Naive thymus-derived CD4-positive, alpha-beta T cell (primary cell): ENCODE measurements at places on chromosomes 13 and 19.

- no peak overlapping the region for H3K4me3 ChIP-seq
- no peaks in the 10 kb centered on the region for H3K36me3 ChIP-seq
- no peaks in the 10 kb centered on the region for H3K27me3 ChIP-seq
- H3K4me1 ChIP-seq, result no peaks in the 10 kb centered on the region
- no peak overlapping the region for H3K27ac ChIP-seq
These were observed 81.6 kb downstream of the DPF1 start for GRCh38 chr19:38142176-38143035.

- H3K36me3 ChIP-seq, result no peaks in the 10 kb centered on the region
- no peak overlapping the region for H3K4me3 ChIP-seq
- H3K27ac ChIP-seq, result no peak overlapping the region
- H3K4me1 ChIP-seq, result no peaks in the 10 kb centered on the region
- DNase-seq, result no peak
These were observed 163.5 kb downstream of the COG6 start for GRCh38 chr13:39818953-39819352.

- peak; percentile 49 for DNase-seq
- peak overlapping the region; percentile 48 for H3K4me3 ChIP-seq
- peak overlapping the region; percentile 72 for H3K27ac ChIP-seq
These were observed 3.6 kb upstream of the GNG8 start for GRCh38 chr19:46639358-46640182.

- H3K36me3 ChIP-seq, result no peaks in the 10 kb centered on the region
- no peaks in the 10 kb centered on the region for H3K27me3 ChIP-seq
- no peaks in the 10 kb centered on the region for H3K4me1 ChIP-seq
- H3K27ac ChIP-seq, result no peak overlapping the region
These were observed 11.5 kb downstream of the UBXN6 start for GRCh38 chr19:4445963-4446703.

GRCh38 chr13:39874331-39875053, 219.0 kb downstream of the COG6 start:
- H3K27ac ChIP-seq, result no peak overlapping the region
- no peaks in the 10 kb centered on the region for H3K27me3 ChIP-seq
- no peaks in the 10 kb centered on the region for H3K36me3 ChIP-seq

GRCh38 chr13:106433066-106433465, 102.4 kb downstream of the EFNB2 start:
- no peaks in the 10 kb centered on the region for H3K27me3 ChIP-seq
- H3K36me3 ChIP-seq, result no peaks in the 10 kb centered on the region
- no peak overlapping the region for H3K27ac ChIP-seq
- no peak overlapping the region for H3K4me3 ChIP-seq
- no peak for DNase-seq

GRCh38 chr19:38125238-38125637, 98.8 kb downstream of the DPF1 start:
- H3K27ac ChIP-seq, result no peak overlapping the region
- no peaks in the 10 kb centered on the region for H3K4me1 ChIP-seq
- H3K36me3 ChIP-seq, result peaks cover 5% of the 10 kb centered on the region

DNA sequence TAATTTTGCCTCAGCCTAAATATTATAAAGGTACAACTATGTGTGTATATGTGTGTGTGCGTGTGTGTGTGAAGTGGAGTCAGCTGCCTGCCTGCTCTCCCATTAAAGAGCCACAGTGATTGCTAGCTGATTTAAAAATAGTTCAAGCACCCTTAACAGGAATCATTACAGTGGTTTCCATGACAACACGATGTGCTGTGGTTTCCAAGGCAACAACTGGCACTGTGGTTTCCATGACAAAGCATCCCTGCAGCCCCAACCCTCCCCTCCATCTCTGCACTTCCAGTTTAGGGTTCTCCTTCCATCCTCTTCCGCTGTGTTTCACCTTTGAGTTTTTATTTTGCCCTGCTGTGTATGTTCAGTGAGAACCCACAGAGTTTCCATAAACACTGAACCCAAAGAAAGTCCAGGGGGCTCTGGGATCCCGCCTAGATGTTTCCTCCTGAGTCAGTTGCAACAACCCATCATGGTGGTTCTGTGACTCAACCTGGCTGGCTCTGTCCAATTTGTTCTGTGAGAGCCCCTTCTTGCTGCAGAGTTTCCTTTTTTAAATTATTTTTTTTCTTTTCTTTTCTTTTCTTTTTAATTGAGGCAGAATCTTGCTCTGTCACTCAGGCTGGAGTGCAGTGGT, 7.1 kb upstream of the PNMA8A start:
- no peaks in the 10 kb centered on the region for H3K4me1 ChIP-seq
- no peak overlapping the region for H3K27ac ChIP-seq
- no peaks in the 10 kb centered on the region for H3K36me3 ChIP-seq
- H3K4me3 ChIP-seq, result no peak overlapping the region

DNA sequence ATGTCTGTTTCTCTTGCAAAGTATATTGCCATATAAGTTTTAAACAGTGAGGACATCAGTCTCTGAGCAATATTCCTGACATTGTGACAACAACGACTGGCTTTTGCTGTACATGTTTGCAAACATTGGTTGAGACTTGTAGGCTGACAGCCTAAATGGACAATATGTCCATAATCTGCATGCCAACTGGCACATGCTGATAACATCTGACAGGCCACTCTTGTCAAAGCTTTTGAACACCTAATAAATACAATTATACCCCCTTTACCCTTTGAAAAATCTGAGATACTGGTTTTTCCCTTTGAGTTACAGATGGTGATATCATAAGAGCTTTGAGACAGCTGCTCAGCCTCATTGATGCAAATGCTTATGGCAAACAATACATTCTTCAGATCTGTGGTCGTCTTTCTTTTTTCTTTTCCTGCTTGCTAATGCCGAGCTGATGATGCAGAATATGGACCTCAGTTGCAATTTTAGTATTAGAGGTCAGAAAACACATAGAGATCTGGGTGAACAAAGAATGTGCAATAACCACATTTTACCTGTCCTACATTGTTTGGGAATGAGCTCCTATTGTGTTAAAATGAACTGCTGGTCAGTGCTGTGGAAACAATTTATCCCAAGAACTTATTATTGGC, 114.9 kb downstream of the RFC3 start:
- no peaks in the 10 kb centered on the region for H3K27me3 ChIP-seq
- no peak for DNase-seq
- no peak overlapping the region for H3K4me3 ChIP-seq

GRCh38 chr19:30167206-30167868, 204.8 kb upstream of the ZNF536 start:
- no peak overlapping the region for H3K27ac ChIP-seq
- no peaks in the 10 kb centered on the region for H3K27me3 ChIP-seq
- H3K4me3 ChIP-seq, result no peak overlapping the region
- H3K36me3 ChIP-seq, result no peaks in the 10 kb centered on the region
- DNase-seq, result no peak

DNA sequence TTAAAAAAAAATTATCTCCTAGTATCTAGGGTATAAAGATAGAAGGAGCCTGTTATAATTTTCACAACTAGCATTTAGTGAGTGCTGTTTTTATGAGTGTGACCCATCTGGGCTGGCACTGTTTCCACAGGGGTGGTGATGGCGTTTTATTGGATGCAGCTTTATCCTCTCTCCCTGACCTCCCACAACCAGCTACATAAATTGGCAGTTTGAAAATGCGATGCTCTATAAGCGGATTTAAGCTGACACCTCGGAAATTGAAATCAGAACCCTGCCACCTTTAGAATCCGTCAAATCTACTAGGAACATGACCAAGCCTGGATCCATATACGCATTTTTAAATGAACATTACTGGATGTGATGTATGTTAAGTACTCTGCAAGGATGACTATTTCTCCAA, 44.9 kb downstream of the MYO16 start:
- no peaks in the 10 kb centered on the region for H3K36me3 ChIP-seq
- no peaks in the 10 kb centered on the region for H3K27me3 ChIP-seq
- no peak overlapping the region for H3K27ac ChIP-seq
- no peak overlapping the region for H3K4me3 ChIP-seq

GRCh38 chr19:11651062-11651461, 53.8 kb downstream of the ZNF627 start:
- no peak overlapping the region for H3K27ac ChIP-seq
- H3K36me3 ChIP-seq, result no peaks in the 10 kb centered on the region
- H3K4me3 ChIP-seq, result no peak overlapping the region
- no peaks in the 10 kb centered on the region for H3K27me3 ChIP-seq
- no peaks in the 10 kb centered on the region for H3K4me1 ChIP-seq

GRCh38 chr19:48938256-48938655, 4.8 kb downstream of the DHDH start:
- H3K36me3 ChIP-seq, result no peaks in the 10 kb centered on the region
- H3K4me1 ChIP-seq, result peaks cover 1% of the 10 kb centered on the region
- DNase-seq, result no peak
- H3K27me3 ChIP-seq, result no peaks in the 10 kb centered on the region

- no peaks in the 10 kb centered on the region for H3K27me3 ChIP-seq
- H3K27ac ChIP-seq, result no peak overlapping the region
- H3K4me1 ChIP-seq, result no peaks in the 10 kb centered on the region
- no peaks in the 10 kb centered on the region for H3K36me3 ChIP-seq
- no peak for DNase-seq
These were observed 29.7 kb upstream of the ENOX1 start for GRCh38 chr13:43816401-43816889.

DNA sequence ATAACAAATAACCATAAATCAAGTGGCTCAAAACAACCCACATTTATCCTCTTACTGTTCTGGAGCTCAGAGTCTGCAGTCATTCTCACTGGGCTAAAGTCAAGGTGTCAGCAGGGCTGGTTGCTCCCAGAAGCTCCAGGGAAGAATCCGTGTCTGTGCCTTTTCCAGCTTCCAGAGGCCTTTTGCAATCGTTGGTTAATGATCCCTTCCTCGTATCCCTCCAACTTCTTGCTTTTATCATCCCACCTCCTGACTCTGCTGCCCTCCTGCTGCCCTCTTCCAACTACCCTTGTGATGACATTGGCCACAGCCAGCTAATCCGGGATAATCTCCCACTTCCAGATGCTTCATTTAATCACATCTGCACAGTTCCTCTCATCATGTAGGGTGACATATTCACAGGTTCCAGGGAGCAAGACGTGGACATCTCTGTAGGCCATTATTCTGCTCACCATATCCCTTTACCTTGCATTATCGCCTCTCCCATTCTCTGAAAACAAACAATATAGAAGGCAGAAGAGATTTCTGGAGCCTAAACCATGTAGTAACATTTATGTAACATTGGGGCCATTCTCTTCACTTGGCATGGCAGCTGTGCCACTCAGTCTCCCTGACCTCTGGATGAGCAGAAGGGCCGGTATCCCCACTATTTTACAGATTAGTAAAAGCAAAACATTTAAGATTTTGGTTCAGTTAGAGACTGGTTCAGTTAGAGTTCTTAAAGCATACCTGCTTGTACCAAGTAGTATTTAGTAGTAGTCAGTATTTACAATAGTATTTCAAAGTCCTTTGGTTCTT, 53.5 kb downstream of the RFC3 start:
- H3K27me3 ChIP-seq, result no peaks in the 10 kb centered on the region
- no peaks in the 10 kb centered on the region for H3K4me1 ChIP-seq
- no peak for DNase-seq
- H3K4me3 ChIP-seq, result no peak overlapping the region

DNA sequence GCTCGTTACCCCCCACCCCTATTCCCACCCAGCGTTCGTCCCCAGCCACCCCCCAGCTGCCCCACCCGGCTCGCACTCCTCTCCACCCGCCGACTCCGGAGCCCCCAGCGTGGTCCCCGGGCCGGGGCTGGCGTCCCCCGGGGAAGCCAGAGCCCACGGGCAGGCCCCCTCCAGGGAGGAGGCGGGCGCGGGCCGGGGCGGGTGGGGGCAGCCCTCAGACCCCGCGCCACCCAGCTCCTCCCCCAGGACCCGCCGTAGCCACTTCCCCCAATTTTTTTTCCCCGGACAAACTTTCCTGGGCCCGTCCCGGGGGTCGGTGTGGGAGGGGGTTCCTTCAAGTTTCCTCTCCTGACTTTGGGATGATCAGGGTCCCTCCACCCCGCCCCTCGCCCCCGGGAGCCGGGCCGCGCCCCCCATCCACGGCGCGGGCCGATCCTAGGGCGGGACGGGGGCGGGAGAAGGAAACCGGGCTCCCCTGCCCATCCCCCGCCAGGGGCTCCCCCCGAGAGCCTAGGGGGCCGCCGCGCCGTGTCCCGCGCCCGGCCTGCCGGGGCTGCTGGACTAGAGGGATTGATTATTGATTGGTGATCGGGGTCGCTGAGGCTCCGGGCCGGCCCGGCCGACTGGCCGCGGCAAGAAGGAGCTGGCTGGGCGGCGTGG, 927 bp upstream of the TSHZ3 start:
- peaks cover 40% of the 10 kb centered on the region for H3K27me3 ChIP-seq
- no peak for DNase-seq
- peaks cover 19% of the 10 kb centered on the region for H3K4me1 ChIP-seq
- no peaks in the 10 kb centered on the region for H3K36me3 ChIP-seq
- no peak overlapping the region for H3K27ac ChIP-seq

DNA sequence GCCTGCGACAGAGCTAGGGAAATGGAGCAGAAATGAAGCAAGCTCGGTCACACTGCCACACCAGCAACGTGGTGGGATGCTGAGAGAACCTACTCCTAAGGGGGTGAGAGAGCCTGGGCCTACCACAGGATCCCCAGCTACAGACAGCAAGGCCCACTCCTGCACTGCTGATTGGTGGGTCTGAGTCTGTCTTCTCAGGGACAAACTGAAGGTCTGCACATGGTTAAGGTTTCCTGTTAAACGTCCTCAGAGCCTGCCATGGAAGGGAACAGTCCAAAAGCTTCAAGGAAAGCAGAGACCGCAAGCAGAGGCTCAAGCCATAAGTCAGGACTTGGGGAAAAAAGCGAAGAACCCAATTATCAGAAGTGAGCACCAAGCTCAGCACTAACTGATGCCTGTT, 53.5 kb upstream of the MED4 start:
- no peaks in the 10 kb centered on the region for H3K36me3 ChIP-seq
- no peak for DNase-seq
- H3K4me3 ChIP-seq, result no peak overlapping the region
- peaks cover 14% of the 10 kb centered on the region for H3K4me1 ChIP-seq
- no peaks in the 10 kb centered on the region for H3K27me3 ChIP-seq

- H3K4me1 ChIP-seq, result no peaks in the 10 kb centered on the region
- H3K4me3 ChIP-seq, result no peak overlapping the region
- H3K36me3 ChIP-seq, result no peaks in the 10 kb centered on the region
- no peak for DNase-seq
- no peaks in the 10 kb centered on the region for H3K27me3 ChIP-seq
- no peak overlapping the region for H3K27ac ChIP-seq
These were observed 149.9 kb upstream of the SOX1 start for GRCh38 chr13:111917086-111917485.

DNA sequence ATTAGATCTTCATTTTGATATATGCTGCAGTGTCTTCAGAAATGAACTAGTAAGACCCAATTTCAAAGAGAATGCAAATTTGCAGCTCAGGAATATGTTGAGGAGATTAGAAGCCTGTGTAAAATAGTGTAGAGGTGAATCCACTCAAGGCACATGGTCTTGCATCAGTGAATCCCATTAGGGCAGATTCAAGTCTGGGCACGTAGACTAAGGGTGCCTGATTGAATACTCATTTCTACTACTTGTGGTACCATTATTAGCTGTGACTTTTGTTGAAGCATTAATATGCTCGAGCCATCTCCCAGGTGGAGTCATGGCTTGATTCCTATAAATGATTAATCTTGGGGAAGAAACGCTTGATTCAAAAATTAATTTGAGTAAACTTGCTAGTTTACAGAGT, 129.4 kb downstream of the AKAP11 start:
- DNase-seq, result no peak
- H3K27me3 ChIP-seq, result no peaks in the 10 kb centered on the region
- no peak overlapping the region for H3K27ac ChIP-seq
- H3K36me3 ChIP-seq, result no peaks in the 10 kb centered on the region
- H3K4me3 ChIP-seq, result no peak overlapping the region
